Brain pericyte (primary cell): ENCODE measurements at places on chromosomes 11 and 22.

DNA sequence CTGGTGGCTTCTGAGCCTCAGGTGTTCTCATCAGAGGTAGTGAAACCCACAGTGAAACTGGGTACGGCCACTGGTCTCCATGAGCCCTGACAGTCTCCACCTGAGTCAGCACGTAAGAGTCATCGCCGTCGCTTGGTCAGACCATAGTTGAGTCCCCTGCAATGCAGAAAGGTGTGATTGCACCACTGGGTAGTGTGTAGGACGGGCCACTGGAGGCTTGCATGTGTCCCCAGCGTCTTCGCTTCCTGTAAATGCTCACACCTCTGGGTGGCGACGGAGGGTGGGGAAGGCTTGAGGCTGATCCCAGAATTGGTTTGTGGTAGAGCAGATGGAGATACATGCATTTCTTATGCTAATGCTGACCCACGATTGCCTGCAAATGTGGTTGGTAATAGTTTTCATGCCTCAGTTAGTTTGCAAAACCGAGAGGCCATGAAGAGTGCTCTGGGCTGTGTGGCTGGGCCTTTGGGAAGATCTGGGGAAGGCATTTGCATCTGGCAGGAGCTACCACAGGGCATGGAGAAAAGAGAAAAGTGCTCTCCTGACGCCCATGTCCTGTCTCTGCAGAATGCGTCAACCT lies 26.5 kb downstream of the CTTN start:
- DNase-seq: no peak

GRCh38 chr11:35787013-35787504 lies 124.5 kb downstream of the TRIM44 start:
- no peak for DNase-seq

DNA sequence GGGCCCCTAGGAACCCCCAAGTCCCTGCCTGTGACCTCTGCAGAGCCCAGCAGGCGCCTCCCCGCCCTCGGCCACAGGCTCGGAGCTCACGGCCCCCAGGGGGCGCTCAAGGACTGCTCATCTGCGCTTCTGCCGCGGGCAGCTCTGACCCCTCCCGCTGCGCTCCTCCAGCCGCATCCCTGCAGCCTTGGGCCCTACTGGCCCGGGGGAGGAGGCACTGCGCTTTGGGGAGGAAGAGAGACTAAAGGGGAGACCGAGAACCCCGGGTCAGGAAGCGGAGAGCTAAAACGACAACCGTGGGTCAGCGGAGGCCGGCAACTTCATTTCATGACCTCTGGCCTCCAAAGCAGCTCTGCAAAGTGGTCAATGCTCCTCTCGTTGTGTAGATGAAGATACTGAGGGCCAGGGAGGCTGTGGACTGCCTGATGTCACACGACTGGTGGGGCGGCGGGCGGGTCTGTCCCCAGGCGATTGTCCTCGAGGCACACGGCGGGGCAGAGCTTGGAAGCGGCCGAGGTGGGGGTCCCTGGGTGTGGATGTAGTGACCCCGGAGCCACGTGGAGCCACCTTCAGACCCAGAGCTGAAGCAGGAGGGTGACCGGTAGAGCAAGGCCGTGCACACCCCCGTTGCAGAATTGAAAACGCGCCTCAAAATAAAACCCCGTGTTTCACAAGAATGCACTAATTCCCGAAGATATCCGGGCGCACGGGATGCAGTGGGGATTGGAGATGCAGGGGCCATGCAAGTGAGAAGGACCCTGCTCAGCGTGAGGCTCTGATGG lies 2.7 kb upstream of the KRTAP5-6 start:
- peak; percentile 33 for DNase-seq

DNA sequence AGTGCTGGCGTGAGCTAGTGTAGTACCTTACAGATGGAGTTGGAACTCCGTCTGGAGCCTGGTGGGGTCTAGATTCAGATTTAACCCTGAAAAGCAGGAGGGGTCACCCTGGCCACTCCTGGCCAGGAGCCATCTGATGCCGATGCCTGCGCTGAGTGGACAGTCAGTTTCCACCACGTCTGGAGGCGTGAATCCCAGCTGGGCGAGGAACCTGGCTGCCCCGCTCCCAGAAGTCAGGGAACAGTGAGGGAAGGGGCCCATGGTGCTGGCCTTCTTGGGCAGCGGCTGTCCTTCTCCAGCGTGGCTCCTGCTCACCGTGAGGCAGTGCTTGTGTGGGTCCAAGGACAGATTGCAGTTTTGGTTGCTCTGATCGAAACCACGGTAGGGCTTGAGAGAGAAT lies 76.3 kb downstream of the PARVB start:
- DNase-seq: no peak

- no peak for DNase-seq
Observed at GRCh38 chr11:94802501-94802900, 34.3 kb downstream of the AMOTL1 start.

- DNase-seq: no peak
Observed at GRCh38 chr22:37581504-37581903, 1.6 kb upstream of the LGALS2 start.

- DNase-seq: no peak
Observed at GRCh38 chr22:49235463-49236300, 592.0 kb downstream of the BRD1 start.

- no peak for DNase-seq
Observed at GRCh38 chr11:69377953-69378302, 84.0 kb downstream of the MYEOV start.

DNA sequence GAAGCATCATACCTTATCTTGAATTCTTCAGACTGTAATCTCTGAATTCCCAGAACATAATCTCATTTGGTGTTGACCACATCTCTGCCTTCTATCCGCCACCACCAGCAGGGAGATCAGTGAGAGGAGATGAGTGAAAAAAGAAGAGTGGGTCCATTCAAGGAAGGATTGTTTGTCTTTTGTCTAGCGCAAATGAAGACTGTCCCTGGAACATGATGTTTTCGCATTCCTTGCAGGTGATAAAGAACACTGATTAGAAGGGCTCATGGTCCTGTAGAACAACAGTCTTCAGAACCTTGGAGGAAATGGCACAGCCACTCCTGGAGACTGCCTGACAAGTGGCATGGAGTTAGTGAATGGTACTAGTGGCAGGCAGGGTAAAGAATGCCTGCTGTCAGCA lies 869.6 kb downstream of the JRKL start:
- no peak for DNase-seq

DNA sequence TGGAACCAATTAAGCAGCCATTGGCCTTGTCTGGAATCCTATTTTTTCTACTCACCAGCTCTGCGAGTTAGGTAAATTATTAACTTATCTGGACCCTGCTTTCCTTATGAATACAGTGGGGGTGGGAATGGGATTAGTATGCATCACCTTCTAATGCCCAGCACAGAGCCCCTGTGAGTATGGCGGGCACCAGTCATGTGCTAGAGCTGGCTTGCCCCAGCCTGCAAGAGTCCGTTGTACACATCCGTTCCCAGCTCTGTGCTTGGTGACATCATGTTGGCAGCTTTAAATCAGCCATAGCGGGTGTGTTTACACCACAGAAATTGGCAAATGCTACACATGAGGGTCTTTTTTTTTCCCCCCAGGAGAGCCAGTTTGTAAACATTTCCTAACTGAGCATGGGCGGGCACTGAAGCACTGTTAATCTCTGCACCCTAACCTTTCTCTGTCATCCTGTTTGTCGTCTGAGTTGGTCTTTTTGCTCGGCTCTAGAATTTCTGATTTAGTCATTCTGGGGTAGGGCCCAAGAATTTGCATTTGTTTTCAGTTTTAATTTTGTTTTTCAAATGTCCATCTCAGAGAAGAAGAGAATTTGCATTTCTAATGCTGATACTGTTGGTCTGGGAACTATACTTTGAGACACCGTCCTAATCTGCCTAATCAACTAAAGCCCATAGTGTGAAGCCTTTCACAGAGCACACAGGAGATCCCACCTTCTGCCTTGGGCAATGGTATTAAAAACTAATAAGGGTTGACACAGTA lies 130.3 kb upstream of the TBCEL start:
- no peak for DNase-seq

DNA sequence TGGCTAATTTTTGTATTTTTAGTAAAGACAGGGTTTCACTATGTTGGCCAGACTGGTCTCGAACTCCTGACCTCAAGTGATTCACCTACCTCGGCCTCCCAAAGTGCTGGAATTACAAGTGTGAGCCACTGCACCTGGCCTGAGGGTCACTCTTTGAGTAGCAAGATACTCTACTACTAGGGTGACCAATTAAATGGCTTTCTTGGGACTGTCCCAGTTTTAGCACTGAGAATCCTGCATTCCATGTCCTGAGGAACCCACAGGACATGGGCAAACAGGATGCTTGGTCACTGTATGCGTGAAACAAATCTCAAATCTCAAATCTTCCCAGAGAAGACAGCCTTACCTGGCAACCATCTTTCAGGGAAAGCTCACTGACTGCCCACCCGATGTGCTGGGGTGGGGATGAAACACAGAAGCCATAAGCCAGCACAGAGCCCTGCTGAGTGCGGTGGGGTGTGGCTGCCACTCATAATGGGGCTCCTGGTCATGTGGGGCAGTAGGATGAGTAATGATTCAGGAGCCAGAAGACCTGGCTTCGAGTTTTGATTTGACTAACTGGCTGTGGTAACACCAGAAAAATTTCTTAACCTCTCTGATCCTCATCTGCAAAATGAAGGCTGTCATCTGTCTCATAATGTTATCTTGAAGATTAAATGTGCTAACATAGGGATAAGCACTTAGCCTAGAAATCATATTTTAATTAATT lies 11.5 kb downstream of the CLMP start:
- DNase-seq: no peak

- DNase-seq: no peak
Observed at GRCh38 chr11:115691030-115691429, 186.8 kb upstream of the CADM1 start.

GRCh38 chr11:23789938-23790371 lies 706.9 kb upstream of the LUZP2 start:
- DNase-seq: no peak

DNA sequence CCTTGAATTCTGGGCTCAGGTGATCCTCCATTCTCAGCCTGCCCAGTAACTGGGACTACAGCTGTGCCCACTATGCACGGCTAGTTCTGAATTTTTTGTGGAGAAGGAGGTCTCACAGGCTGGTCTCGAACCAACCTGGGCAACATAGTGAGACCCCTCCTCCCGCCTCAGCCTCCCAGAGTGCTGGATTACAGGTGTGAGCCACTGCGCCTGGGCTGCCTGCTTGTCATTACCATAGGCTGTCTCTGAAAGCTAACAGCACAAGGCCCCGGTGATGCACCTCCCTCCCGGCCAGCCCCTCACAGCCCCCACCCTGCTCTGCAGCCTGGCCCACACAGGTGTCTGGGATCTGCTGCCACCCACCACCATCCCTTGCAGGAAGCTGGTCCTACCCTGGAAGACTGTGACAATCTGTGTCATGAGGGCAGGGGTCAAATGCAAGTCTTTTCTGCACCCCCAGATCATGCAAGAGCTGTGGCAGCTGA lies 82.4 kb downstream of the DGCR2 start:
- no peak for DNase-seq

DNA sequence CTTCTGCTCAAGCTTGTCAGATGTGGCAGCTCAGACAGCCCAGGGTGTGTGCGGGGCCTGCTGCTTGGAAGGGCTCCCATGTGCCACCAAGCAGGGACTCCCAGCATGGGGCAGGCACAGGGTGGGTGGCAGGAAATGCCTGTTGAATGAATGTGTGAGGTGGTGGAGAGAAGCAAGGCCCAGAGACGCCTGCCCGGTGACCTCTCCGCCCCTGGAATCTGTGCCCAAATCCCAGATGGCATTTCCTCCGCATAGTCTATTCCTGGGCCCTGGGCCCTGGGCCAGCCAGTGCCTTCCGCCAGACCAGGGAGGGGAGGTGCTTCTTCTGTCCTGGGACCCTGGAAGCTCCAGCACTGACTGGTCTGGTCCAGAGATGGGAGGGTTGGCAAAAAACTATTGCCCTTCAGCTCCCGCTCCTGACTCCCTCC lies 3.7 kb downstream of the CST6 start:
- DNase-seq: no peak
